ENCODE measurements at places on chromosomes 6 and 20.

GRCh38 chr6:12865671-12866181 is 149.2 kb downstream of the PHACTR1 start:
- no peaks in the 10 kb centered on the region for H3K27me3 ChIP-seq
- no peak overlapping the region for H3K4me3 ChIP-seq
- DNase-seq: no peak
- no peaks in the 10 kb centered on the region for H3K4me1 ChIP-seq
- H3K36me3 ChIP-seq: no peaks in the 10 kb centered on the region
- no peak overlapping the region for H3K27ac ChIP-seq

- H3K4me1 ChIP-seq: no peaks in the 10 kb centered on the region
- no peak for DNase-seq
- no peak overlapping the region for H3K27ac ChIP-seq
Measured at GRCh38 chr6:28489366-28490204, 26.0 kb downstream of the GPX6 start.

DNA sequence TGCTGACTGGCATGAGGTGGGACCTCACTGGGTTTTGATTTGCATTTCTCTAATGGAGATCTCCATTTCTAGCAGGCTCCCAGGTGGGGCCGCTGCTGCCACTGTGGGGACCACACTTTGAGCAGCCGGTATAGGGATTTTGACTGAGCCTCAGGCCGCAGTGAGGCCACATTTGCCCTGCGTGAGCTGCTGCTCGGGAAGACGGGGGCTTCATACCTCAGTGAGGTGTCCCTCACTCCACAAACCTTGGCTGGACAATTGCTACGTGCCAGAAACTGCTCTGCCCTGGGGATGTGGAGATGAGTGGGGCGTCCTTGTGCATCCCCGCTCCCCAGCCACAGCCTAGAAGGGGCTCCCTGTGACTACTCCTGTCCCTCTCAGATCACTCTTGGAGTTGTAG is 134.3 kb downstream of the ANKRD60 start:
- H3K27ac ChIP-seq: no peak overlapping the region
- H3K36me3 ChIP-seq: no peaks in the 10 kb centered on the region
- no peaks in the 10 kb centered on the region for H3K27me3 ChIP-seq
- no peak for DNase-seq
- no peak overlapping the region for H3K4me3 ChIP-seq
- no peaks in the 10 kb centered on the region for H3K4me1 ChIP-seq

DNA sequence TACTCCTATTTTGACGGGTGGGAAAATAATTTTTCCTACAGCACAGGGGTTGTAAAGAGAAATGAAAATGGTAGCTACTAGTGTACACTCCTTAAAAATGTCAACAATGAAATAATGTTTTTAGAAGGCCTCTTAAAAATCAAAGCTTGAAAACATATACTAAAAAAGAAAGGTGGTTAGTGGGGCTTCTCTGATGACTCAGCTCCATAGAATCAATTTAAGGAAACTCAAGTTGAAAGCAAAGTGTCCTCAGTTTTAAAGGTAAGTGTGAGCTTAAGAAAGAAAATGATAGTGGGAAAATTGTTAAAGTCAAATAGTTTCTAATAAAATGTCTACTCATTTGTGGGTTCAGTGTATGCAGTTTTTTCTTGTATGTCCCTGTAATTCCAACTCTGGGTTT is 58.2 kb downstream of the ADGRB3 start:
- DNase-seq: no peak
- no peak overlapping the region for H3K4me3 ChIP-seq
- no peak overlapping the region for H3K27ac ChIP-seq
- H3K27me3 ChIP-seq: no peaks in the 10 kb centered on the region
- H3K36me3 ChIP-seq: no peaks in the 10 kb centered on the region

GRCh38 chr6:150382171-150382570 is 13.4 kb downstream of the IYD start:
- no peaks in the 10 kb centered on the region for H3K36me3 ChIP-seq
- peaks cover 4% of the 10 kb centered on the region for H3K4me1 ChIP-seq
- no peak overlapping the region for H3K27ac ChIP-seq
- H3K4me3 ChIP-seq: no peak overlapping the region
- no peaks in the 10 kb centered on the region for H3K27me3 ChIP-seq

All from kidney (tissue), 22 donors.